ENCODE measurements at places on chromosomes 2 and 18.

- peak; percentile 72 for DNase-seq
Observed at GRCh38 chr2:173590276-173590861, 235.7 kb downstream of the CDCA7 start.

- DNase-seq, result no peak
Observed at GRCh38 chr2:39689272-39689841, 23.6 kb downstream of the TMEM178A start.

DNA sequence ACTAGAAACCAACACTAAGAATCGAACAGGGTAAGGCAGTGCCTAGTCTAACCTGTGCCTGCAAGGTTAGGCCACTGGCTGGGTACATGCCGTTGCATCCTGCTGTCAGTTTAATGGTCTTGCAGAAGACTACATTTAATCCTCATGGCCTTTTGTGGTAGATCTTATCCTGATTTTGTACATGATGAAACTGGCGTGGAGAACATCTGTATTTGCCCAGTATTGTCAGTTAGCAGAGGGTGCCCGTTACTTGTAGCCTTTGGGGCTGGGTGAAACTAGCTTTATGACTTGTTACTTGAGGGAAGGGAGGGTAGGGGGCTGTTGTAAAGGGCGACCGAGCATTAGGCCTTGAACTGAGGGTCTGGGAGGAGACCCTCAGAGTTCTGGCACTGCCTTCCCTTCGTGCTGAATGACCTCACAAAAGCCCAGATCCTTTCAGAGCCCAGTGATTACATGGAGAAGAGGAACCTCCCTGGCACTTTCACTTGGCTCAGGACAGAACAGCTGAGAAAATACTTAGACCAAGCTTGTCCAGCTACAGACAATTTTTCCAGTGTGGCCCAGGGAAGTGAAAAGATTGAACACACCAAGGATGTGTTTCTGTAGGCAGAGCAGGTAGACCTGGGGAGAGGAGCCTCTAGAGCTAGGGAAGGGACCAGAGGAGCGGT, 19.5 kb downstream of the SLC20A1 start:
- DNase-seq, result no peak

DNA sequence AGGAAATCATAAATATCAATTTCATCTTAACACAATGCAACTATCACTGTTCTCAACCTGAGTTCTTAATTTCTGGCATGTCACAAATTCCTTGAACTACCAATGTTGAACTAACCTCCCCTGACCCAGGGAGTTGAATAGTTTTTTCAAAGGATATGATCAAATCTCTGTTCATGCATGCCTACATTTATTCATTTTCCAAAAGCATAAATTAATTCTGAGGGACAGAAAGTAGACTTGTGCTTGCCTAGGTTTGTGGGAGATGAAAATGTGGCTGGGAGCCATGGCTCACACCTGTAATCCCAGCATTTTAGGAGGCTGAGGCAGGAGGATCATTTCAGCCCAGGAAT, 175.7 kb downstream of the TGIF1 start:
- DNase-seq, result no peak

- DNase-seq, result no peak
Observed at GRCh38 chr2:70560442-70560841, 6.8 kb upstream of the TGFA start.

DNA sequence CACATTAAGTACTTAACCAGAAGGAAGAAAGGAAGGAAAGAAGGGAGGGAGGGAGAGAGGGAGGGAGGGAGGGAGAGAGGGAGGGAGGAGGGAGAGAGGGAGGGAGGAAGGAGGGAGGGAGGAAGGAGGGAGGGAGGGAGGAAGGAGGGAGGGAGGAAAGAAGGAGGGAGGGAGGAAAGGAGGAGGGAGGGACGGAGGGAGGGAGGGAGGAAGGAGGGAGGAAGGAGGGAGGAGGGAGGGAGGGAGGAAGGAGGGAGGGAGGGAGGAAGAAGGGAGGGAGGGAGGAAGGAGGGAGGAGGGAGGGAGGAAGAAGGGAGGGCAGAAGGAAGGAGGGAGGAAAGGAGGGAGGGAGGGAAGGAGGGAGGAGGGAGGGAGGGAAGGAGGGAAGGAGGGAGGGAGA, 363.3 kb downstream of the MBD2 start:
- DNase-seq, result no peak

- DNase-seq, result no peak
Observed at GRCh38 chr2:33051586-33052360, 105.0 kb downstream of the LTBP1 start.

DNA sequence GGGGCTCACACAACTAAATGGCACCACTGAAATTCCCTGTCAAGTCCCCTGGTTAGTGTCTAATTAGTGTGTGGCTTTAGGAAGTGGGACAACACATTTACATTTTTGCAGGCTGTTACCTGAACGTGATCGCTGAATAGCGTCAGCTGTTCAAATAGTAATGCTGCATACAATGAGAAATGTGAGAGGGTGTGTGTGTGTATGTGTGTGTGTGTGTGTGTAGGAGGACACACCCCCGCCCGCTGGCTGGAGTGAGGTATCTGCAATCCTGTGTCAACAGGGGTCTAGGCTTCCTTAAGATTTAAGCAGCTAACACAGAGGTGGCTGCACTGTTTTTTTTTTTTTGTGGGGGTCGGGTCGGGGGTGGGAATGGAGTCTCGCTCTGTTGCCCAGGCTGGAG, 4.8 kb upstream of the LYPD6B start:
- no peak for DNase-seq

DNA sequence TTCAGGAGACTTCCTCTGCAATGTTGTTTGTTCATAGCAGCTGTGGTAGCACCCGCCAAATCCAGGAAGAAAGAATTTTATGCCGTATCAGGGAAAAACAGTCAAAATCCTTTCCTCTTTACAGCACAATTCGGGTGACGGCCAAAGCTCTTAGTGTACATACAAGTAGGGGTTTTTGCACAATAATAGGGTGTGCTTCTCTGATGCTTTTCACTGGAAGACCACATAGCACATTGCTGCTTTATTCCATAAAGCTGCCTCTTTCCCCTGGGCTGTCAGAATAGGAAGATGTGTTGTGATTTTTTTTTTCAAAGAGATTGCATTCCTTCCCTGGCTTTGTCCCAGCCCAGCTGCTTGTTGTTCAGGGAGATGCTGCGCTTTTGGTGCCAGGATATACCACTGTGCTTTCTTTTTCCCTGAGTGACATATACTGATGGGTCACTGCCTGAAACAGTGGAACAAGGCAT, 27.2 kb upstream of the LANCL1 start:
- DNase-seq, result no peak

- DNase-seq, result no peak
Observed at GRCh38 chr2:53403792-53404413, 363.7 kb upstream of the CHAC2 start.

DNA sequence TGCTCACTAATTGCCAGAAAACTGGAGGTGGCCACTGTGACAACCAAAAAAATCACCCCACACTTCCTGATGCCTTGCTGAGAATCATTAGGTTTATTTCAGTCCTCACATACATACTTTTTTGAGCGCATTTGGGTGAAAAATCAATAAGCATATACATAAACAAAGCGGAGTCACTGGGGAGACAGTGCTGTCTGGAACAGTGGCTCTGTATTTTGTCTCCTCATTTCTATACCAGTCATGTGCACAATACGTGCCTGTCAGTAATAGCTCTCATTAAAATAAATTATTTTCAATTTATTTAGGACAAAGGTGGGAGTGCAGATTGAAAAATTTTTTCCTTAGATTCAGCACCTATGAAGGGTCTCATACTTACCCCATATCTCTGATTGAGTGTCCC, 48.2 kb downstream of the CXCR4 start:
- DNase-seq, result no peak

DNA sequence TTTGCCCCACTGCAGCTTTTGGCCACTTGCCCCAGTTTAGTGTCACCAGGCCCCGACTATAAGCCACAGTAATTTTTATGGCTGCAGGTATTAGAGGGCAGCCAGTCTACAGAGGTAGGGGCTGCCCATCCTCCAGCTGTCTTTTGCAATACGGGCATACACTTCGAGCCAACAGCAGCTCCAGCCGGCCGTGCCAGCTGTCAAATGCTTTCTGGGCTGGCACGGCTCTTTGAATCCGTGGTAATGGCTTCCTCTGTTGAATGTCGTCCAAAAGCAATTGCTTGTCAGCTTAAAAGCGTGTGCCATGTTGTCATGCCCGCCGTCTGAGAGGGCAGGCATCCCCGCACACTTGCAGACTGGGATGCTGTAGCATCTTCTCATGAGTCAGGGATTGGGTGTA, 41.3 kb downstream of the BCL2L11 start:
- DNase-seq, result no peak

DNA sequence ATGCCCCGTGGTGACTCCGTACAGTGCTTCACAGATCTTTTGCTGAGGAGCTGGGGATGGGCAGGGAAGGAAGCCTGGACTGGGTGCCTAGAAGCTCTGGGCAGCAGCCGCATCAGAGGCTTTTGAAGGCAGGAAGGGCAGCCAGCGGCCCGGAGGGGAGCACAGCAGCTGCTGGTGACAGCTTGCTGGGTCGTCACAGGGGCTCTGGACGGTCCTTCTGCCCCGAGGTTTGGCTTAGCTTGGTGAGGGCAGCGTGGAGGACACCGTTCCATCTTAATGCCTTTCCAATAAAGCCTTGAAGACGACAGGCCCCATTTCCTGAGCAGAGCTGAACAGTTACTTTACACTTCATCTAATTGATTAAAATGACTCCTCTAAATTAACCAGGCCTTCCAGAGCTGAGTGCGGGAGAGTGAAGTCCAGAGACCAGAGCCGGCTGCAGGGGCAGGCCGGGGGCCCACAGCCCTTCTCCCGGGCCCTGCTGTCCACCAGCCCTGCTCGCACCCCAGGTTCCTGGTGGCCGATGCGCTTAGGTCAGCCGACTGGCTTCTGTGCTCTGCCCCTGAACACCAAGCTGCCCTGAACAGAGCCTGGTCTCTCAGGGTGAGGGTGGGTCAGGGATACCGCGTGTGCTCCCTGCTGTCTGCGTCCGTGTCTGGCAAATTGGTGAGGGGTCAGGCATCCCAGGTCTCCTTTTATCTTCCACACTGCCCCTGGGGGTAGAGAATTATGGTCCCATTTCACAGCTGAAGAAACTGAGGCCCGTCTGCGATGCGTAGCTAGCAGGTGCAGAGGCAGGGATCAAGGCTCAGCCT, 43.5 kb downstream of the RRM2 start:
- DNase-seq, result peak; percentile 19

- no peak for DNase-seq
Observed at GRCh38 chr2:43791035-43791765, 17.4 kb downstream of the DYNC2LI1 start.

DNA sequence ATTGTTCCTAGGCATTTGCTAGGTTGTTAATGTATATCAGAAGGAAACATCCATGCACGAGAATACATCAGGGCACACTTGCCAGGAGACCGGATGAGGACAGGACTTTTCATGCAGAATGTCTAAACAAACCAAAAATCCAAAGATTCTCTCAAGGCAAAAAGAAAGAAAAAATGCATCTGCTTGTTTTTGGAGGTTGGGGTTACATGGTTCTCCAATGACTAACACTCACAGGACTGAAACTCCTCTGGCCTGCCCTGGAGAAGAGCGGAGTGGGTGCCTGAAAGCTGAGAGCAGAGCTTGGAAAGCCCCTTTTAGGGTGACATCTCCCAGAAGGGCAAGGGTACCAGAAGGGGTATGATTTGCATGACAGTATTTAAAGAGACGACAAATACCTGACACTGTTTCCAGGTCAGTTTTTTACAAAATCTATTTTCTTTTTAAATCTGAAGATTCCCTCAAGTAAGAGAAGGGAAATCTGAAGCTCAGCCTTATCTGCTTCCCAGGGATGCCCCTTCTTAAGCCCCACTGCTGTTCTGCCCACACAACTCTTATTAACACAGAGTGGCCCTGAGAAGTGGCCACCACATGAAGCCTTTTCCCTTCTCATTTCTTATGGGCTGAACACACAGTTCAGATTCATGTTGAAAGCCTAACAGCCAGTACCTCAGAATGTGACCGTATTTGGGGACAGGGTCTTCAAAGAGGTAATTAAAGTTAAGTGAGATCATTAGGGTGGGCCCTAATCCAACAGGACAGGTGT, 216.4 kb downstream of the STK39 start:
- no peak for DNase-seq

- no peak for DNase-seq
Observed at GRCh38 chr2:127531221-127531648, 4.2 kb upstream of the MYO7B start.

DNA sequence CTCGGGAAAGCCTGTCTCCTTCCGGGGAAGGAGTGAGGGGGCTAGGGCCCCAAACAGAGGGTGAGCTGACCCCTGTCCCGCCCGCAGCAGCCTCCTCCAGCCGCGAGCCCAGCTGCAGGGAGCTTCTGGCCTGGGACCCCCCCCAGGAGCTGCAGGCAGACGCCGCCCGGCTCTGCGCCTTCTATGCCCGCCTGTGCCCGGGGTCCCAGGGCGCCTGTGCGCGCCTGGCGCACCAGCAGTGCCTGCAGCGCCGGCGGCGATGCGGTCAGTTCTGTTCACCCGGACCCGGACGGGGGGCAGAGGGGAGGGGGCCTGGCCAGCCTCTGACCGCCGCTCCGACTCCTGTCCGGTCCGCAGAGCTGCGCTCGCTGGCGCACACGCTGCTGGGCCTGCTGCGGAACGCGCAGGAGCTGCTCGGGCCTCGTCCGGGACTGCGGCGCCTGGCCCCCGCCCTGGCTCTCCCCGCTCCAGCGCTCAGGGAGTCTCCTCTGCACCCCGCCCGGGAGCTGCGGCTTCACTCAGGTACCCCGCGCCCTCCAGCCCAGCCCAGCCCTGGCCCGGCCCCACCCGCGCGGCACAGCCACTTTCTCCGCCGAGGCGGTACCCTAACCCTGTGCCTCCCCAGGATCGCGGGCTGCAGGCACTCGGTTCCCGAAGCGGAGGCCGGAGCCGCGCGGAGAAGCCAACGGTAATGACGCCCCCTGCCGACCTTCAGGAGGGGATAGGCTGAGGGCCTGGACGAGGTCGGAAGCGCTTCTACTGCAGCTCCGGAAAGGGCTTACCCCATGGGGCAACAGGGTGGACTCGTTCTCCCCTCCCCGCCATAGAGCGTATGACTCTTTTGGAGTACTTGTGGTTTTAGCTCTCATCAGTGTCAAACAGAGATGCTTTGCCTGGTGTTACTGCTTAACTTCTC, 2.0 kb upstream of the CHRND start:
- DNase-seq, result peak; percentile 66

GRCh38 chr18:10207682-10208345, 246.6 kb upstream of the APCDD1 start:
- no peak for DNase-seq

- DNase-seq, result no peak
Observed at GRCh38 chr18:49094979-49095632, 144.3 kb upstream of the SMAD7 start.

GRCh38 chr2:103809415-103809814, 1044.5 kb upstream of the POU3F3 start:
- DNase-seq, result no peak

GRCh38 chr2:230797515-230798495, 66.9 kb upstream of the ITM2C start:
- DNase-seq, result no peak

GRCh38 chr2:80778704-80779103, 474.2 kb upstream of the LRRTM1 start:
- no peak for DNase-seq

- DNase-seq, result no peak
Observed at GRCh38 chr2:1046067-1046466, 95.4 kb downstream of the SNTG2 start.

DNA sequence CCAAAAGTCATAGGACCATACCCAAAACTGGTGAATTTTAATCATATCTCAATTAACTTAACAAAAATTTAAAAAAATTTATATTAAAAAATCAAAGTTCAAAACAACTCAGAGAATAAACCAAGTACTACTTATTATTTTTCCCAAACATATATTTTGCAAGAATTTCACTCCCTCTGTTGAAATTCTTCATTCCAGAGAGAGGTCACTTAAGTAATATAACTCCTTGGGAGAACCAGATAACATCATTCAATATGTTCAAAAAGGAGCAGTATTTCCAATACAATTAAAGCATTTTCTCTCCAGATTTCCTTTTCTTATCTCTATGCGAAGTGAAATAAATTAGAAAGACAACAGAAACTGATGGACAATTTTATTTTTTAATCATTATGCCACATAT, 165.9 kb upstream of the RND3 start:
- DNase-seq, result no peak
